ENCODE measurements at places on chromosomes 2 and 18.

DNA sequence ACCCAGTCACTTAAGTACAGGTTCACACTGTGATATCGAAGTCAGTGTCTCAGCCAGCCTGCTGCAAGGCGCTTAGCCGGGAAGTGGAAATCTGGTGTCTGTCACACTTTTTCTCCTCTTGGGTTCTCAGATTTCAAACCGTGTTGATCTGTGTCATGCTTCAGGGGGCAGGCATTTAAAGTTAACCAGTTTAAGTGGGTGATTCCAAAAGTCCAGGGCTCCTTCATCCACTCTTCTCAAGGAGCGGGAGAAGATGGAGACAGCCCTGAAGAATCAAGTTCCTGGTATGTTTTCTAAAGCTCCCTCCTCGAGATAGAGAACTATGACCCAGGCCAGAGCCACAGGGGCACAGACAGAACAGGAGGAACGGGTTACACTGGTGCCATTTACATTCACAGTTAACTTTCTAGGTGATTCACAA lies 331.7 kb downstream of the GBX2 start:
- DNase-seq = no peak

- DNase-seq = no peak
Observed at GRCh38 chr18:64436111-64436510, 287.2 kb upstream of the LINC00305 start.

DNA sequence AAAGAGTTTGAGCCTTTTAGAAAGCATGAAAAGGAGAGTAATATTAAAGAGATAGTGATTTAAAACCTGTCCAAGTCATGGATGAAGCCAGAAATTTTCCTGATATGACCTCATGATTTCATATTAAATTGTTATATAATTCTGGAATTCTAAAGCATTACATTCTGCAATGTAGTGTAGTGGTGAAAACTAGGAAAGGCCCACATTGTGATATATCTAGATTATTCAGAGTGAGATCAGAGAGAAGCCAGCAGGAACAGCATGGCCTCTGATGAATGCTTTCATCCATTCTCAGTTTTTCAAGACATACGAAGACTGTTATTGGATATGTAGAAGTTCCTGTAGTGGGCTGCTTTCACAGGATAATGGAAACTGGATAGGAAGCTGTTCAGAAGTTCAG lies 98.8 kb downstream of the LCLAT1 start:
- no peak for DNase-seq

DNA sequence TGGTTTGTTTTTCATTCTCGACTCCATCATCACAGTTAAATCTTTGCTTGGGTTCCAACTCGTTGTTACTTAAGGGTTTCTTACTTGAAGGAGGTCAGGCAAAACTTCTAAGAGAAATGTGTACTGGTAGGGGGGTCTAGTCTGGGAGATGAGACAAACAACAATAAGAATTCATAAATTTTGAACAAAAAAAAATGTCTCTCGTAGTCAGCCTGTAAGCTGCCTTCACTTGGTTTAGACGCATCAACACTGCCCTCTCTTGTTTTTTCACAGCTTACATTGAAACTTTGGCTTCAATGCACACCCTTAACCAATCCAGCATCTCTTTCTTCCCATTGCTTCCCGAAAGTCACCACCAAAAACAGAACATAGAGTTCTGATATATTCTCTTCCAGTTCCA lies 576.4 kb upstream of the PIK3C3 start:
- peak; percentile 68 for DNase-seq

GRCh38 chr18:11908182-11909060 lies at the start of gene MPPE1:
MPPE1 (minus strand) TSS chr18:11908317; CDS start chr18:11897264, 11,053 bp downstream.
- DNase-seq = peak; percentile 88

DNA sequence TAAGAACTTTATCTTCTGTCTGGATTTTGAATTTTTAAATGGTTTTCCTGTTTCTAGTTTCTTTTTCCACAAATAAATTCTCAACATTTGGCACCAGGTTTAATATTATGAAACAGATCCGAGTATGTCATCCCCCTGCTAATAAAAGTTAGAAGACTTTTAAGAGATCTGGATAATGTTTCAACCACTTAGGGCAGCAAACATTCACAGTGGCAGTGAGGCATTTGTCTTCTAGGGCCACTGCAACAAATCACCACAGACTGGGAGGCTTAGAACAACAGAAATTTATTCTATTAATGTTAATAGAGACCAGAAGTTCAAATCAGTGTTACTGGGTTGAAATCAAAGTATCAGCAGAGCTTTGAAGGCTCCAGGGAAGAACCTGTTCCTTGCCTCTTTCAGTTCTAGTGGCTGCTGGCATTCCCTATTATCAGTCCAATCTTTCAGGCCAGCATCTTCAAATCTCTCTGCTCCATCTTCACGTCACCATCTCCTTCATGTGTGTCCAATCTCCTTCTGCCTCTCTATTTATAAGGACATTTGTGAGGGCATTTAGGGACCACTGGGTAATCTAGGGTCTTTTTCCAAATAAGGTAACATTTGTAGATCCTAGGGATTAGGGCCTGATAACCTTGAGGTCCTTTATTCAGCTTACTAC lies 23.4 kb downstream of the ACSL3 start:
- DNase-seq = no peak

DNA sequence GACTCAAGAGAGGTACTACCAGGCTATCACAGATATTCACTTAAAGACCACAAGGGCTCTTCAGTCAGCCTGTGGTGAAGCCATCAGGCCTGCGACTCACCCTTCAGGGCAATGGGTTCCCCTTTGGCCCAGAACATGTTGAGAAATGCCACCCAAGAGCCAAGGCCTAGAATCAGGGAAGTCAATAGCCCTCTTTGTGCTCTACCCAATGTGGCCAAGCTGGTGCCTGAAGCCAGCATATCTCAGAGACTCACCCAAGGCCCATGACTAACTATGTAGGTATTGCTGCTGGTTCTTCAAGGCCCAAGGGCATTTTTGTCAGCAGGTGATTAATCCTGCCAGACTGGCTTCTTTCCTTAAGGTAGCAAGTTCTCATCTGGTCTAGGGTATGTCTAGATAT lies 338.9 kb upstream of the SETBP1 start:
- no peak for DNase-seq

DNA sequence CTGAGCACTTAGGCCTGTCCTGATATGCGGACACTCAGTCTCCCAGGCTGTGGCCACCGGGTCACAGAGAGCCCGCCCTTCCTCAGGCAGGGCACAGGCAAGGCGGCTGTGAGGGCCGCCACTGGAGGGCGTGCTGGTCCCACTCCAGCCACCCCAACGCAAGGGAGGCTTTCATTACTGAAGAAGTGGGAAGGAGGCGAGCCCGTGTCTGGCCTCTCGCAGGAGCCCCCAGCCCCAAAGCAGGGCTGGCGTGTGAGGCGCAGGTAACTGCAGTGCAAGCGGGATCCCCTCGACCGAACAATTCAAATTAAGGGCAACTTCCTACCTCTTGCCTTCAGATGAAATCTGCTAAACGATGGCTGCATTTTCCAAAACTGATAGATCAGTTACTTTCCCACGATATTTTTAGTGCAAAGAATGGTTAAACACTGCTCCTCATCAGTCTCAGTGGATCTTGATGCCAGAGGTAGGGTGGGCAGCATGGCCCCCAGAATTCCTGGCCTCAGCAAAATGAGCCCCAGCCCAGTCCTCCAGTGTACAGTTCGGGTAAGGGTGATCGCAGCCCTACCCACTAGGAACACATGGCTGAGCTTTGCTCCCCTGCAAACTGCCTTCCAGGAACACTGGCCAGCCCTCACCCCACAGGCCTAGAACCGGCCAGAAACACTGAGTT lies 97.2 kb downstream of the SEPTIN10 start:
- no peak for DNase-seq

DNA sequence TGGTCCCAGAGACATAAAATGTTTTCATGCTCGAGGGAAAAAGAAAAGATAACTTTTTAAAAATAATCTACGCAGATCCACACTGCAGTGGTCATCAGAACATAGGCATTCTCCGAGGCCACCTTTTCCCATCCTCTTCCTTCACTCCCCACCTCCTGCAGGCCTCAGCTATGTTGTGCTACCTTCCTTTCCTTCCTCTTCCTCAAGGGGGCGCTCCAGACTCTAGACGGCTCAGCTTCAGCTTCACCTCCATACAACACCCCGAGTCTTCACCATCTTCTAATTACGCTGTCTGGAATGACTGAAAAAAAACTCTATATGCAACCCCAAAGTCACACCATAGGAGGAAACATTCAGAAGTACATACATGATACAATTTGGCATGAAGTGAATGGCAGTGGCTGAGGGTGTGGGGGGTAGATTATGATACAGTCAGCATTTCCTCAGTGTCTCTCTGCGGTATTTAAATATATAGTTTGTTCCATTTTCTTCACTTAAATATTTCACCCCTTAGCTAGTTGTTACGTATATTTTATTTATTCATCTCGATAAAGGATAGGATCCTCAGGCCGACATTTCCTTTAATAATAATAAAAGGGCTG lies 583.6 kb downstream of the IRS1 start:
- DNase-seq = peak; percentile 61

- no peak for DNase-seq
Observed at GRCh38 chr2:160474891-160475787, 18.5 kb downstream of the RBMS1 start.

DNA sequence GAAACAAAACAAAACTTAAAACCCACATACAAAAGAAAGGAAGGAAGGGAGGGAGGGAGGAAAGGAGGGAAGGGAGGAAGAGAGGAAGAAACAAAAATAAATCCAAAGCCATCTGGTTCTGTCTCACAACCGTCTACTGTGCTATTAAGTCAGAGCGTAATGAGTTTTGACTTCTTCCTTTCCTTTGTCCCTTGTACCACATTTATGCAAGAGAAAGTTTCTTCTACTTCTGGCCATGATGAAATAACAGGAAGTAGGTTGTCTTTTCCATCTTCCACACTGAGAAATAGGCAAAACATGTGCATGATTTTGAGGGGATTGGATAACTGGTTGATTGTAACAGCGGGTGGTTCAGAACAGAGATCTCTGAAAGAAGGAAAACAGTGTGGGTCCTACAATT lies 121.4 kb downstream of the CTAGE1 start:
- no peak for DNase-seq

DNA sequence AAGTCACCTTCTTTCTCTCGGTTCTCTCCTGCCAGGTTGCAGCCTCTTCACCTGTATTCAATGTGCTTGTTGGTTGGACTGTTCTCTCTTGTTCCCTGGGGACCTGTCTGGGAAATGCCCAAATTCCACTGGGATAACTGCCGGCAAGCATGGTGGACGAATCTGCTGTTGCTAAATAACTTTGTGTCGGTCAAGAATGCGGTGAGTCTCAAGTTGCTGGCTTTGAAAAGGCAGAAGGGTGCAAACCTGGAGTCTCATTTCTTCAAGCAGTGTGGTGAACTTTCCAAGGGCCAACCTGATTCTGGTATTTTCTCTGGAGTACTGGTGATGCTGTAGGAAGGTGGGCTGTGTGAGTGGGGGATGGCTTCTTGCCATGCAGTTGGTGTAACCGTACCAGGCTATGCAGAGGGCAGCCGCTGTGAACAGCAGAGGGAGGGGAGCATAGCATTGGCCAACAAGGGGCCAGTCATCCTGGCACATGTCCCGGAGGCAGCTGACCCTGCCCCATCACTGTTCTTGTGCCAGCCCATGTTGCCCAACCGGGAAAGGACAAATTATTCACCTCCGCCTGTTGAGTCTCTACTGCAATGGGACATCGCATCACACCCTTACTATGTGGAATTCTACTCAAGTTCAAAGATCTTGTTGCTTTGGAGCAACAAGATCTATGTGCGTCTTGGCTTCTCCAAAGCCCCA lies 88.1 kb upstream of the SEC11C start:
- no peak for DNase-seq

- DNase-seq = no peak
Observed at GRCh38 chr2:206361407-206362045, 81.8 kb upstream of the ADAM23 start.

DNA sequence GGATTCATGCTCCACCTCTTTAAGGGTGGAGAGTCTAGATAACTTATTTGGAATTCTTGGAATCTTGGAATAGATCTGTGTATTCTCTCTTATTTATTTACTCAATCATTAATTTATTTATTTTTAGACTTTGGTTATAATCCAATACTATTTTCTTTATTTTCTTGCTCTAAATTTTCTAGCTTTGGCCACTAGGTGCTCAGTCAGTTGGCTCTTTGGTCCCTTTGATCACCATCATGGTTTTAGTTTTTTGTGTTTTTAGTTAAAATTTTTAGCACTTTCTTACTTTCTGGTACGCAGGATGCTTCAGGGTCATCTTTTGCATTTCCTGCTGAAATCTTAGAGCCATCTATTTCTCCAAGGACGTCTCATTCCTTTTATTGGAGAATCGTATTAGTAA lies 5.2 kb upstream of the PLEK start:
- no peak for DNase-seq

- no peak for DNase-seq
Observed at GRCh38 chr2:127614731-127615130, 31.2 kb upstream of the GPR17 start.
